HTR-8/SVneo (cell line): ENCODE measurements at places on chromosomes 3 and 15.

DNA sequence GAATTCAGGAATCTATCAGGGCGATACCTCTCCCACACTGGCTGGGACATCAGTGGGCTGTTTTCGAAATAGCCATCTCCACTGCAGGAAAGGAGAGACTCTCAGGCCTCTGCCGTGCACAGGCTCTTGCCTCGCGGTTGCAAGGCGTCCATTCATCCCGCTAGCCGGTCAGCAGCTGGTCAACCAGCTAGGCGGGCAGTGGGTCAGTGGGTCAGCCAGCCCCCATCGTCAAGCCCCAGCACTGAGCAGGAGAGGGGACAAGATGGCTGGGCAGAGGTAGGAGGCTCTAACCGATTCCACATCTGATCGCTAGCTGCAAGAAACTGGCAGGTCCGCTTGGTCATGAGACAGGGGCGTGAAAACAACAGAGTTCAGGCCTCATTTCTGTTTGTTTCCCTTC lies 45.1 kb downstream of the MUC4 start:
- DNase-seq: no peak

- DNase-seq: no peak
Observed at GRCh38 chr3:48679411-48680391, 6.0 kb downstream of the NCKIPSD start.

- no peak for DNase-seq
Observed at GRCh38 chr15:71971905-71972304, 146.0 kb downstream of the MYO9A start.

DNA sequence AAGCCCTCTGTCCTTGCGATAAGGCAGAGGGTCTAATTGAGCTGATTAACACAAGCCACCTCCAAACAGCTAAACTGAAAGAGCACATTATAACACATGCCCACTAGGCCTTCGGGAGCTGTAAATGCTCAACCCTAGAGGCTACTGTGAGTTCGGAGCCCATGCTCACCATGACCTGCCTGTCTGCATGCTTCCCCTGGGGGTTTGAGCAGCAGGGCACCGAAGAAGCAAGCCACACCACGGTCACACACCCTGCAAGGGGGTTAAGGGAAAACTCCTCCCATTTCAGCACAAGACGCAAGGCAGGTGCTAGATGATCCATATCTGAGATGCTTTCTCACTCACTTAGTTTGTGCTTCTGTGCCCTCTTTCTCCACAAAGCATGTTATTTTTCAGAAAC lies 435.9 kb upstream of the CADM2 start:
- DNase-seq: no peak

GRCh38 chr15:45355860-45356259 lies 22.5 kb downstream of the GATM start:
- DNase-seq: no peak

GRCh38 chr3:47394140-47394870 lies 13.5 kb downstream of the PTPN23 start:
- DNase-seq: no peak

DNA sequence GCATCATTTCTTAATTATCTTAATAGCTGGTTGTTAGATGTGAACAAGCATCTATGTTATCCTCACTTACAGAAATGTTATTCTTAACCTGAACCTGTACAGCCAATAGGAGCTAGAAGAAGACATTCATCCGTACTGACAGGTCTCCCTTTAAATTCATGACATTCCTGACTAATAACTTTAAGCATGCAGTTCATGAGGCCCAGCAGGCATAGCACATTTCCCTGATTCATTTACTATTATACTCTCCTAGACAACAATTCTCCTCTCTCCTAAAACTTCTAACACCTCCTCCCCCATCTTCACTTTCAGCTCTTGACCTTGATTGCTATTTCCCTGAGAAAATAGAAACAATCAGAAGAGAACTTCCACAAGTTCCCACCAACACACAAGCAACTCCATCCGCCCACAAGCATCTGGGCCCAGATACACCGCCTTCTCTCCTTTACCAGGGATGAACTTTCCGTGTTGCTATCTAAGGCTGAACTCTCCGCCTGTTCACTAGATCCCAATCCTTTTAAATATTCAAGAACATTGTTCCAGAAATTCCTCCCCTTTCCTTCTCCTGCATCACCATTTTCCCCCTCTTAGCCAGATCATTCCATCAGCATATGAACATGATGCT lies 62.9 kb upstream of the SPRED1 start:
- no peak for DNase-seq

- peak; percentile 43 for DNase-seq
Observed at GRCh38 chr3:142888481-142889211, at the start of gene PCOLCE2. TSS of gene PCOLCE2 (minus strand) at chr3:142889083. CDS start at chr3:142888896, 187 bp downstream.

DNA sequence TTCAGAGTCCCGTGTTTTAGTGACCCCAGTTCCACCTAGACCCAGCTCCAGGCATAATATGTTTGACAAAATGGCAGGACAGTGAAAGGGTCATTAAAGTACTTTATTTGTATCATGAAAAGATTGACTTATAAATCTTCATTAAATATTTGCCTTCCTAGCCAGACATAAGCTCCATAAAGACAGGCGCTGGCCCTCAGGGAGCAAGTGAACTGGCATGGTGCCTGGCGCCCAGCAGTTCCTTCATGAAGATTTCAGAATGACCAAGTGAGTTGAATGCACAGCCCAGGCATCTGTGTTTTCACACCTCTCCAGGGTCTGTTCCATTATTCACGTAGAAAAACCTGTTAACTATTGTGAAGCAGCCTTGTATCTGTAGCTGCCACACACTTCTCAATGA lies 166.2 kb downstream of the GAP43 start:
- no peak for DNase-seq

GRCh38 chr3:185030399-185030798 lies 122.5 kb downstream of the C3orf70 start:
- no peak for DNase-seq

- peak; percentile 81 for DNase-seq
Observed at GRCh38 chr15:89647191-89647851, 7.9 kb downstream of the KIF7 start.

DNA sequence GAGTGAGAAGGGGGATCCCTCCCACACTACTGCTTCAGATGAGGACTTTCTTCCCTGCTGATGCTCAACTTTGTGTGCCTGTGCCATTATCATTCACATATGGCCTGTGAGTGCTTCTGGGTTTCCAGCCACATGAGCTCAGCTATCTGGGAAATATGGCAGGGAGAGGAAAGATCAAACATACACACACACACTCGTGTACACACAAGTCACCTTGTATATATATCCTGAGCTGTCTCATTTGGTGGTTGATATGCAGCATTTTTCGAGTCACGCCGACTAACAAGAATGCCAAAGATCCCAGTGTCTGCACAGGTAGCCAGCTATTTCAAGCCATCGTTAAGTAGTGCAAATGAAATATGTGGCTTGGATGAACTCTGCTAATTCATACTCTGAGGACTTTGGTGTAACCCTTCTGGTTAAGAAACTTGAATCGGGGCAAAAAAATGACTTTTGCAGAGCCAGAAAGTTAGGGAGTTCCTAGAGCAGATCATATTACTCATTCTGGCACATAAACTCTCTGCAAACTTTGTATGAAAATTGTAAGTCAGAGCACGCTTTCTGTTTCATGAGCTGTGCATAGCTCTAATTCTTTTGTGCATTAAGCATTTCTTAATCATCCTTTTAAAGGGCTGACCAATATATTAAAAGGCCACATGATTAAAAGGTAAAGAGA lies 24.9 kb upstream of the WNT5A start:
- no peak for DNase-seq

GRCh38 chr3:184234224-184234623 lies 4.8 kb downstream of the VWA5B2 start:
- DNase-seq: peak; percentile 89

DNA sequence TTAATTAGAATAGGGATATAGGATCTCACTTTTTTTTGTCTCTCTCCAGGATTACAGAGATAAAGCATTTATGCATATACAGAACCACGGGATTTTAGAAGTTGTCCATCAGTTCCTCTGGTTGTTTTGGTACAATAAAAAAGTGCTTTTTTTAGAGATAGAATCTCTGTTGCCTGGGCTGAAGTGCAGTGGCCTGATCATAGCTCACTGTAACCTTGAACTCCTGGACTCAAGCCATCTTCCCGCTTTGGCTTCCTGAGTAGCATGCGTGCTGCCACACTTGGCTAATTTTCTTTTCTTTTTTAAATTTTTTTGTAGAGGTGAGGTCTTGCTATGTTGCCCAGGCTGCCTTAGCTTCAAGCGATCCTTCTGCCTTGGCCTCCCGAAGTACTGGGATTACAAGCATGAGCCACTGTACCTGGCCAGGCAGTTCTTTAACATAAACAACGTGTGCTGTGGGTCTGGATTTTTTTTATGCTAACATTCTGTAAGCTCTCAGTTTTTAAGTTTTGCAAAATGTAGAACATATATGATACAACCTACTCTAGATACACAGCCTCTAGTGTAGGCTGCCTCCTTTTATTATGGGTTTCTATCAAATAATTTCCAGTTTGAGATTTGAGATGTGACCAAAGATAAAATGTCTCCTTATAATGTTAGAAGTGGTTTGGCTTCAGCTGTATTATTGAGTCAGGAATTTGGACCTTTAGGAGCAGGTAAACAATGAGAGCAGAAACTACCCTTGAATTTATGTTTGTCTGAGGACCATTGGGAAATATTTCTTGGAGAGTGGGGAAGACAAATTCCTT lies 57.4 kb upstream of the ULK4 start:
- no peak for DNase-seq

DNA sequence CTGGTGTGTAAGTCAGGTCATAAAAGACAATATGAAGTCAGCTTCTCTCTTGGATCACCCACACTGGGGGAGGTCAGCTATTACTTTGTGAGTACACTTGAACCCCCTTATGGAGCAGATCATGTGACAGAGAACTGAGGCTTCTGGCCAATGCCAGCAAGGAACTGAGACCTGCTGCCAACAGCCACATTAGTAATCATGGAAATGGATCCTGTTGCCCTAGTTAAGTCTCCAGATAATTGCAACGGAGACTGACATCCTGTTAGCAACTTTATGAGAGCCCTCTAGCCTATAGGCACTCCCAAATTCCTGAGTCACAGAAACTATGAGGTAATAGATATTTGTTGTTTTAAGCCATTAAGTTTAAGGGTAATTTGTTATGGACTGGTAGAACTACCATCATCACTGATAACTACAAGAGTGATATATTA lies 110.4 kb upstream of the GMNC start:
- no peak for DNase-seq

- no peak for DNase-seq
Observed at GRCh38 chr3:125337506-125337905, 37.6 kb downstream of the ZNF148 start.

DNA sequence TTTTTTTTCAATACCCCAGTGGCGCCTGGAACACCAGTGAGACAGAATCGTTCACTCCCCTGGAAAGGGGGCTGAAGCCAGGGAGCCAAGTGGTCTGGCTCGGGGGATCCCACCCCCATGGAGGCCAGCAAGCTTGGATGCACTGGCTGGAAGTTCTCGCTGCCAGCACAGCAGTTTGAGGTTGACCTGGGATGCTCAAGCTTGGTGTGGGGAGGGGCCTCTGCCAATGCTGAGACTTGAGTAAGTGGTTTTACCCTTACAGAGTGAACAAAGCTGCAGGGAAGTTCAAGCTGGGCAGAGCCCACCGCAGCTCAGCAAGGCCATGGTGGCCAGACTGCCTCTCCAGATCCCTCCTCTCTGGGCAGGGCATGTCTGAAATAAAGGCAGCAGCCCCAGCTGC lies 276.2 kb upstream of the CNTN6 start:
- no peak for DNase-seq

DNA sequence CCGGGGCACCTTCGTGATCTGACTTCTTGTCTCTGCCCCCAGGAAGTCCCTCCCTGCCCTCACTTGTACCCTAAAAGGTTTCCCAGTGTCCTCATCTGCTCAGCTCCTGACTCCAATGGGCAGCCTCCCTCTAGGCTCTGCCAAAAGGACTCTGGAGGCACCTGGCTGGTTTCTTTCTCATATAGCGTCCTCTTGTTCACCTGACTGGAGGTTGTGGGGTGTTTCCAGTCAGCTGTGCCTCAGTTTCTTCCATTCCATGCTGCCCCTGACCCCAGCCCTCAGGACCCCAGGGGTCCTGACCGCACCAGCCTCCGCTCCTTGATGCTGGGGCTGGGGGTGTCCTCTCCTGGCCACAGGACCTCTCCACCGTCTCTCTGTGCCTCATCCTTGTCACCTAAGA lies 2.5 kb downstream of the PRR23E start:
- DNase-seq: no peak

DNA sequence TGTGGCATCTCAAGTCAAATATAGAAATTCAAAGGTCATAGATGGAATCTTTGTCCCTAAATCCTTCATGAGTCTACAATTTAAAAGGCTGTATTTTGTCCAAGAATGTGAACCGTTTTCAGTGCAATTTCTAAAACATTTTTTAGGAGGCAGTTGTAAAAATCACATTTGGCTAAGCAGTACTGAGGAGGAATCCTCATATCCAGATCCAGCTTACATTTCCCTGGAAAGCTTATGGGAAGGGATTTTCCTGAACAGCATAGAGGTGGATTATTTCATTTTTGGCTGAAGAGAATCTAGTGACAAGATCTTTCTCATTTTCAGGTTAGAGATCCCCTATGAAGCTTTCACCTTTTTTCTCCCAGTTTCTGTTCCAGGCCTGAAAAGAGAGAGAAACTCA lies 178.4 kb downstream of the POLR2M start:
- no peak for DNase-seq

DNA sequence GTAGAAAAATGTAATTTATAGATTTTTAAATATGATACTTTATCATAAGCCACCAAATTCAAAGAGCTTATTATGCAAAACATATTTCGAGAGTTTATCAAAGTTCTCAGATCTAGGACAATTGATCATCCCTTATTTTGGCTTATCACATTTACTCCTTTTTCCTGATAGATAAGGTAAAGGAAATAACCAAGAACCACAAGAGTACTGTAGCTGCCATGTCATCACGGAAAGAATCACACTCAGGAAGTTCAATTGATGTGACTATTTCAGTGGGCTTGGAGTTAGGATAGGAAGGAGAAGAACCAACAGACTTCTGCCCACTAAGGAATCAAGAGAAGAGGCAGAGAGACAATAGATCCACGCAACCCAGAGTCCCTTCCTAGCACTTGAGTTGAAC lies 142.7 kb upstream of the TMCO5A start:
- DNase-seq: no peak

- no peak for DNase-seq
Observed at GRCh38 chr3:62103531-62103930, 269.8 kb downstream of the FEZF2 start.

GRCh38 chr3:29958816-29959215 lies 647.6 kb upstream of the TGFBR2 start:
- DNase-seq: no peak

GRCh38 chr15:48145923-48146322 lies 25.1 kb downstream of the SLC24A5 start:
- no peak for DNase-seq

DNA sequence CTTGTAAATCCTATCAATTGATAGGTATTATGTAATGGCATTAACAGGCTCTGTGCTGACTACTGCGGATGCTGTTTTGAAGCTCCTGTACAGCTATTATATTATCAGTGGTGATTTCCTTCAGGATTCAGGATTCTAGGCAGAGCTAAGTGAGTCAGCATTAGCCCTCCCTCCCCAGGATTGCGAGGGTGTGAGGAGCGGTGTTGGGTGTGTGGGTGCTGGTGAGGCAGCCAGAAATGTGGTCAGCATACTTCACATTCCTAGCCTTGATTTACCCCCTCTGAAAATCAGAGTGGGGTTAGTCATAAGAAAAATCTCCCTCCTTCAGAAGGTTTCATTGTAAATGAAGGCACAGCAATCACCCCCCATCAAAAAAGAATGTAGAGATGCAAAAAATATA lies 72.5 kb downstream of the SNTN start:
- DNase-seq: peak; percentile 74
